CD4-positive, alpha-beta T cell treated with Interleukin-4 for 1 hour (primary cell): ENCODE measurements at places on chromosomes 7 and 10.

- no peak for DNase-seq
Observed at GRCh38 chr10:116194061-116194460, 78.9 kb downstream of the GFRA1 start.

DNA sequence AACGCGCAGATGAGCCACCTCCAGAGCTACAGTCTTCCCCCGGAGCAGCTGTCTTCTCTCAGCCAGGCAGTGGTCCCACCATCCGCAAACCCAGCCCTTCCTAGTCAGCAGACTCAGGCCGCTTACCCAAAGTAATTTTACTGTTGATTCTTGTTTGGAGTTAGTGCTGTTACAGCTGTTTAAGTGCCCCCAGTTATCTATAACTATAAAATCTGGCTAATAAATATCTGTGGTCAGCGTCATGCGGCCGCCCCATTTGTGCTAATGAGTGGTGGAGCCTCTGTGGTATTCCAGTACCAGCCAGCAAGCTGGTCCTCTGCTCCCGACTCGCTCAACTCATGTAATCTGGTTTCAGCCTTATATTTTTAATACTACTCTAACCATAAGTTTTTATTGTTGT is 43.2 kb upstream of the TMEM236 start:
- no peak for DNase-seq

- no peak for DNase-seq
Observed at GRCh38 chr10:10959666-10960065, 58.0 kb upstream of the CELF2 start.

DNA sequence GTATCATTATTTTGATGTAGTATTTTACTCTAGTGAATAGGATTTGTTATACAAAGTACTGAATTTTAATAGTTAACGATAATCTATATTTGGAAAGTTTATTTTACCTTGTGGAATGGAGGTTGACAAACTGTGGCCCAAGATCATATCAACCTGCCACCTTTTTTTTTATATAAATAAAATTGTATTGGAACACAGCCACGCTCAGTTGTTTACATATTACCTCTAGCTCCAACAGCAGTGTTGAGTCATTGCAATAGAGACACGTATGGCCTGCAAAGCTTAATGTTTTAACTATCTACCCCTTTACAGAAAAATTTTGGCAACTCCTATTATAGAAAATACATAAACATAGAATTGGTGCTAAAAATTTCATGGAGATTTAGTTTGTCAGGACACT is 239.3 kb downstream of the THSD7A start:
- no peak for DNase-seq

DNA sequence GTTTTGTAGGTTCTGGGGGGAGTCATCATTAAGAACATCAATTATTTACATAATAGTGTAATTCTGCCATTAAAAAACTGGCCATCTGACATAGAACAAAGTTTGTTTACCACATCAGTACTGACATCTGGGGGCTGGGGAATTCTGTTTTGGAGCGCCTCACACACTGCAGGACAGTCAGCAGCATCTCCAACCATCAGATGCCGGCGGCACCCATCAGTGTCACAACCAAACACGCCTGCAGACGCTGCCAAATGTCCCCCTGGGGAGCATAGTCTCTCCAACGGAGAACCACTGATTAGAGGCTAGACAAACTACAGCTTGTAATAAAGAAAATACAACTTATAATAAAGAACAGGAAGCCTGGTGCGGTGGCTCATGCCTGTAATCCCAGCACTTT is 26.0 kb downstream of the GNA12 start:
- DNase-seq: no peak

DNA sequence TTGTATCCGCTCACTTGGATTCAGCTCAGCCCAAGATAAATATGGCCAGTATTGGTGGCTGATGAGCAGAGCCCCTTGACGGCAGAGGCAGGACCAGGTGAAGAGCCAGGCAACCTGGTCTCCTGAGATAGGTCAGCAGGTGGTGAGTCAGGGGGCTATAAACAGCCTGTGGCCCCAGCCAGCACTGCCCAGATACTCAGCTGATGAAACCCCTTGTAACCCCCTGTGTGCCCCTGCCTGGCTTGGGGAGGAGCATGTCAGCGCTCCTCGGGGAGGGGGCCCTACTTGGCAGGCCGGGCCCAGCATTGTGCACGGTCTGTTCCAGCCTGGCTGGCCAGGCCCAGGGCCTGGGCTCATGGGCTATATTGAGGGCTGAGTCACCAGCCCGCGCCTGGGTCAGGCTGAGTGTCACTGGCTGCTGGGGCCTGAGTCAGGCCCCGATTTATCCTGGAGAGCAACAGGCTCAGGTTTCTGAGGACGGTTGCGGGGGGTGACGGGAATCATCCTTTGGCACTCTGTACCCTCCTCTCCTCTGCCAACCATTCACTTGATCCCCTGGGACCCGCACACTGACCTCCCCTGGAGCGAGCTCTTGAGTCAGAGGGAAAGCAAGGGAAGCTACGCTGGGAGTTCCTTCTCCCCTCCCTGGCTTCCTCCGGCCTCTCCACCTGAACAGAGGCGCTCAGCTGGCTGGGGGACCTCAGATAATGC is 2.8 kb upstream of the FLNC start:
- DNase-seq: no peak

GRCh38 chr10:77648472-77648871 is 10.9 kb upstream of the KCNMA1 start:
- DNase-seq: no peak

DNA sequence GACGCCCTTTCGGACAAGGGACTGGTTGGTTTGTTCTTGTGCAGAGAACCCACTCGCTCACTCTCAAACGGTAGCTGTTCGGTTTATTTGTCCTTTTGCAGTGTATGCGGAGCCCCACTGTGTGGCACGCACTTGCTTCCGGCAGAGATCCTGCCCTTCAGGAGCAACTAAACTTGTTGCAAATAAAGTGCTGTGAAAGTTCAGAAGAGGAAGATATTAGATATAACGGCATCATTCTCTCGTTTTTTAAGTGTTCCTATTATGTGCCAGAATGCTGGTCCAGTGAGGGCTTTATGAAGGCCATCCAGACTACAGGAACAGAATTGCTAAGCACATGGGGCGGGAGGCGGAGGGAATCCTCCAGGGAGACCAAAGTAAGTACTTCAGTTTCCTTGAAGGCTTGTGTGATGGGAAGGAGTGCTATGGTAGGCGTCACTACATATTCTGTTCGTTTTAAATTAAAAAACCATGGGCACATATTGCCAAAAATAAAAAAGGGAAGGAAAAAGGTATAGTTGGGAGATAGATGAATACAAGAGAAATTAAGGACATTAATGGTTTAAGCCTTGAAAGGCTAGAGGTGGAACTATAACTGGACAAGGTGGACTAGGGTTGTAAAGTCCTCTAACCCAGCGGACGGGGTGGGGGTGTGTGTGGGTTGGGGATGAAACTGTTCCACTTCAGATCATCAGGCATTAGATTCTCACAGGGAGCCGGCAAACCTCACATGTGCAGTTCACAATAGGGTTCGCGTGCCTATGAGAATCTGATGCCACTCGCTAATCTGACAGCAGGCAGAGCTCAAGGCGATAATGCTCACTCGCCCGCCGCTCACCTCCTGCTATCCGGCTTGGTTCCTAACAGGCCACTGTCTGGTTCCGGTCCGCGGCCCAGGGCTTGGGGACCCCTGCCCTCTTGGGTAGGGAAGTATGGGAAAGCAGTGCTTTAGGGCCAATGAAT is 704 bp upstream of the ERLIN1 start:
- DNase-seq: no peak

DNA sequence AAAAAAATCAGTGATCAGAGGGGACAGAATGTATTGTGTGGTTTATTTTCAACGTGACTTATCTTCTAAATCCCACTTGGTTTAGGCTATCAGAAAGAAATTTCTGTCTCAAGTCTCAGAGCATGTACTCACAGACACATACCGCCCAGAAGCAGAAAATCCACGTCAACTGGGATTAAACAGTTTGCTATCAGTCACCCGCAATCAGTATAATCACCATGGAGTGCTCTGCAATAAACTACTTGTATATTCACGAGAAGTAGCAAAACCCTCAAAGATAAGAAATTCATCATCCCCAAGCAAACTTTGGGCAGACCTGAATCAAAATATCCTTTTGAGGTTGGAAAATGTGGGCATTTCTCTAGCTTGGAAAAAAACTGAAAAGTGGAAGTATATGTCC is 259.1 kb downstream of the FGFR2 start:
- DNase-seq: no peak

DNA sequence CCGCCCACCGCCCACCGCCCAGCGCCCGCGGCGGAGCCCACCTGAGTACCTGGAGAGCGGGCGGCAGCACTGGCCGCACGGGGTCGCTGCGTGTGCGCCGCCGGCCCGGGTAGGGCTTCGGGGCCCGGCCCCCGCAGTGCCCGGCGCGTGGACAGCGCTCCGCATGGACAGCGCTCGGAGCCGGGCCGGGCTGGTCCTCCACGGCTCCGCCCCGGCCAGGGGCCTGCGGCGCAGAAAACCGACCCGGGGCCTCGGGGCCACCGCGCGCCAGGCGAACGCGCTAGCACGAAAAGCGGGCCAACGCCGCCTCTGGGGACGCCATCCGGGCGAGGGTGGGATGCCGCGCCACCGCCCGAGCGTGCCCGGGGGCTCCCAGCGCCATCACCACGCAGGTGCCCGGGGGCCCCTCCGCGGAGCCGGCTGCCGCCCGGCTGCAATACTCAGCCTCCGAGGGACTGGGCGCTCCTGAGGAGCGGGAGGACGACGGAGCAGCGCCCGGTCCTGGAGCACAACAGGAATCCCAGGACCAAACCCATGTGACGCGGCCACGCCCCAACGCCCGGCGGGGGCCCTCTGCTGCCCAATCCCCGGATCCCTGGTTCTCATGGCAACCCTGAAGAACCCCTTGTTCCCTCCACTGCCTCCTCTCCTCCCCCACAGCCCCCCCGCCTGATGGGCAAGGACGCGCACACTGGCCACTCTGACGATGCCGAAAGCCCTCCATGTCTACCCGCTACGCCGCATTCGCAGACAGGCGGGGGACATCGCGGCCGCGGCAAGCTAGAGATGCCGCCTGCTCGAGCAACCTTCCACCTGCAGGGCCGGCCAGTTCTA is at the start of gene GRB10:
Gene GRB10 (minus strand): TSS at position 522 of the 834 bp plus-strand sequence. CDS start 50,574 bp downstream, outside the sequence.
- no peak for DNase-seq

GRCh38 chr7:37738321-37738720 is 54.8 kb downstream of the GPR141 start:
- DNase-seq: no peak

GRCh38 chr10:5620223-5620721 is 46.1 kb downstream of the ASB13 start:
- DNase-seq: no peak

DNA sequence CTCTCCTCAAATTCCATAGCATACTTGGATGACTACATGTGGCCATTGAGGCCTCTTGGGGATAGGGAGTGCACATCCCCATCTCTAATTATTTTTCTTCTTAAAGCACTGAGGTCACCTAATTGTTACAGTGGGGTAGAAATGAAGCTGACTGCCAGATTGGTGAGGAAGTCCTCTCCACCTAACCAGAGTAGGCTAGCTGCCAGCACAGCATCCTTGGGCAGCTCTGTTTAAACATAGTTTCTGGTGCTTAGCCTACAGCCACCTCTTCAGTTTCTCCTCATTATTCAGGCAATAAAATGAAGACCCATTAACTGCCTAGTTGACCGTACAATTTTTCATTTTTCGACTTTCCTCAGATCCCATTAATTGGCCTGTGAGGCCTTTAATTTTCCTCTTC is 104.6 kb downstream of the MLLT10 start:
- DNase-seq: no peak

GRCh38 chr10:20898866-20899535 is 1.9 kb upstream of the NEBL start:
- no peak for DNase-seq

DNA sequence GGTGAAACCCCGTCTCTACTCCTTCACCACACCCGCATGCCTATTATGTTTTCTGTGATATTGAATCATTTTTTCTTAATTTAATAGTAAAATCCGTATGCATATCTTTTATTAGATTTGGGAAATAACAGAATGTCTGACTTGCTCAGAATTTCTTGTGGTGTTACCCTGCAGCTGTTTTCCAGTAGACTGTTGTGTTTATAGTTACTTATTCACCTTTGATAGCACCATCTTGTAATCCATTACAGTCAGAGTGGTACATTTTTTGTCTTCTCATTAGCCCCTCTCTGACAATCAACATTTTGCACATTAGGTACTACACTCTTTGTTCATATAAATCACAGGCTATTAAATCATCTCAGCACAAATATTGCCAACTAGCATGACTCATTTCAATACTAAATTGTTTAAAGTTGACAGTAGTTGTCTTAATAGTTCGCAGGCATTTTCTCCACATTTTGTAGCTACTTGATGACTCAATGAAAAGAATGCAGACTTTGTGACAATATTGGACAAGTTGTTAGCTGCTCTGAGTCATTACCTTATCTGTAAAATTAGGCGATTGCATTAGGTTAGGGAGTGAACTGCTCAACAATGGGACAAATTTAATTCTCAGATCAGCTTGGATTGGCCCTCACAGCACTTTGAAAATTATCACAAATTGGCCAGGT is 17.8 kb upstream of the SLC16A12 start:
- DNase-seq: no peak

GRCh38 chr10:75294518-75294865 is 58.7 kb upstream of the COMTD1 start:
- DNase-seq: no peak

GRCh38 chr7:144738708-144739314 is 97.0 kb downstream of the TPK1 start:
- peak; percentile 30 for DNase-seq
